ENCODE measurements at places on chromosomes 1 and 21. TPM values are rescaled to one million over a fixed set of nuclear protein-coding genes. Genes with fewer than 3 reads are reported as not detected.

HAO2 gene
- total RNA-seq = not detected

ARID1A gene
- 25.9 TPM for total RNA-seq

MRPL39 gene
- total RNA-seq = 6.3 TPM

TTLL7 gene
- total RNA-seq = 29.0 TPM

EPHB2 gene
- total RNA-seq = 2.9 TPM

AMPD1 gene
- not detected for total RNA-seq

TRPM2 gene
- total RNA-seq = 2.3 TPM

KMO gene
- 3.6 TPM for total RNA-seq

ELOA gene
- 28.0 TPM for total RNA-seq

CA6 gene
- not detected for total RNA-seq

SLC35F3 gene
- total RNA-seq = 0.99 TPM

CHODL gene
- 4.9 TPM for total RNA-seq

FMO4 gene
- 4.4 TPM for total RNA-seq

KANK4 gene
- 9.1 TPM for total RNA-seq

SLFNL1 gene
- 0.78 TPM for total RNA-seq

MRAP gene
- total RNA-seq = 0.66 TPM

MAP1LC3C gene
- 9.6 TPM for total RNA-seq

RAD54L gene
- not detected for total RNA-seq

FCRLB gene
- not detected for total RNA-seq

UTS2 gene
- total RNA-seq = not detected

AGT gene
- total RNA-seq = 5.6 TPM

BARHL2 gene
- total RNA-seq = not detected

SLC26A9 gene
- total RNA-seq = 1.6 TPM

DUSP23 gene
- total RNA-seq = 91.1 TPM
